ENCODE measurements at places on chromosomes 16 and 17. TPM values are rescaled to one million over a fixed set of nuclear protein-coding genes. Genes with fewer than 3 reads are reported as not detected.
A peak's percentile ranks its signal among the peaks of the same experiment; 100 is the strongest.

Gene ERAL1
- 51.2 TPM for total RNA-seq

Gene JPH3
- 0.07 TPM for total RNA-seq

Gene KRTAP2-2
- not detected for total RNA-seq

Gene KRT24
- total RNA-seq: not detected

Gene YBX2
- 0.45 TPM for total RNA-seq

DNA sequence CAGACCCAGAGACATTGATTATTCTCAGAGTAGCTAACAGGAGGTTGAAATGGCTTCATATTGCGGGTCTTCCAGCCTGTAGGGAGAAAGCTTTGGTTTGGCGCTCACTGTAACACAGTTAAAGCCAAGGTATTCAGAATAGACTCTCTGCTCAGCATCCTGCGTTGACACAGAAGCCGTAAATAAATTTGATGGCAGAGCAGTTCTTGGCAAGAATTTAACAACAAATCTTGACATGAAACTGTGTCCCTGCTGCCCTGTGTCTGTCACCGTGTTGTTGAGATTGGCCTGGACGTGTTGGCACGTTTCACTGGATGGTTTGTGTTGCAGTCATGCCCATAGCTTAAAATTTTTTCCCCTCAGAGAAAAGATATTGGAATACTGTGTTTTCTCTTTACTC lies 359.6 kb downstream of the SNX29 start:
- peaks cover 3% of the 10 kb centered on the region for H3K36me3 ChIP-seq
- H3K27ac ChIP-seq: no peak overlapping the region
- H3K4me1 ChIP-seq: peaks cover 9% of the 10 kb centered on the region
- H3K27me3 ChIP-seq: no peaks in the 10 kb centered on the region

GRCh38 chr17:39787743-39788484 lies 50.2 kb downstream of the GRB7 start:
- no peak for DNase-seq
- H3K4me3 ChIP-seq: no peak overlapping the region
- no peak overlapping the region for H3K27ac ChIP-seq
- no peaks in the 10 kb centered on the region for H3K27me3 ChIP-seq

- DNase-seq: no peak
- peaks cover 5% of the 10 kb centered on the region for H3K4me1 ChIP-seq
- H3K36me3 ChIP-seq: no peaks in the 10 kb centered on the region
- H3K27me3 ChIP-seq: no peaks in the 10 kb centered on the region
These were observed 88.2 kb downstream of the CHD9 start for GRCh38 chr16:53142823-53143568.

DNA sequence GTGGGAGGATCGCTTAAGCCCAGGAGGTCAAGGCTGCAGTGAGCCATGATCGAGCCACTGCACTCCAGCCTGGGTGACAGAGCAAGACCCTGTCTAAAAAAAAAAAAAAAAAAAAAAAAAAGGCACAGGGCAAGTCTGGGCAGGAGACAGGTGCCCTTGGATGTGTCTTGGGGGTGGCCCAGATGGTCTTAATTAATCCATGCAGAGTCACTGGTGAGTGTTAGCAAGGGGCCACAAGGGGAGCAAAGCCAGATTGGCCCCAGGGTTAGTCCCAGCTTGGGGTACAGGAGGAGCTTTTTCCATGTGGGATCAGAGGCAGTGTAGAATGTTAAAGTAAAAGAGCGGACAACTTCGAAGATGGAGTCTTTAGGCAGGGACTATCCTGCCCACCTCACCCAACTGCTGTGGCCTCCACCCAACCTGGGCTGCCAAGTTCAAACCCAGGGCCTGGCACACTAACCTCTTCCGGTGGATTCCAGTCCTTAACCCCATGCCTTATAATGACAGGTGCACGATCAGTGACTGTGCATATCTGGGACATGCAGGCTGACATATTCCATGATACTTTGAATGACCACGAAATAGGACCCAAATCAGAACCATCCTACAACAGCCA lies 32.2 kb upstream of the MFSD6L start:
- no peak overlapping the region for H3K4me3 ChIP-seq
- H3K27me3 ChIP-seq: no peaks in the 10 kb centered on the region
- H3K4me1 ChIP-seq: no peaks in the 10 kb centered on the region
- no peak for DNase-seq

DNA sequence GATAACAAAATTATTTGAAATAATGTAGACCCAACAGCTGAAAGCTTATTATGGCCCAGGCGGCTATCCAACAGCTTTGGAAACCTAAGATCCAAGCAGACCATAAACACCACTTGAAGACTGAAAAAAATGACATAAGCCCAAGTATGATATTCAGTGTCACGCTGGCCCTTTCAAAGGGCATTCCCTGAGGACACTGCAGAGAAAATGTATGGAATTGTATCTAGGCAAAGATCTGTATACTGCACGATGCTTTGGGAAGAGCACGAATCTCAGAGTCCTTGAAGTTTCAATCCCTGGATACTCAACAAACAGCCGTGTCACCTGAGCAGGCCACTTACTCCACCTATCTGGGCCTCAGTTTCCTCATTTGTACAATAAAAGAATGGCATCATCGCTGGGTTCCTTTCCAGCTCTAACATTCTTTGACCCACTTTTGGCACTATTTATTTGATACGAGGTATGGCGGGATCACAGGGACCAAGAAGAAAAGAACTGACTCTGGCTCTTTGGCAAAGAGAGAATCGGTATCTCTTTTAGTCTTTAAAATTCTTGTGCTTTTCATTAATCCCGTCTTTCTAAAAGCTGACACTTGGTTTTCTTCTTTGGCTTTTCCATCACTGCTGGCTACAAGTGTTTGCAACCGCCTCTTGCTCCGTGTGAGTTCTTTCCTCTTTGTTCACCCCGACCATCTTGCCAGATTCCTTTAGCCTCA lies 1.2 kb downstream of the STAT5B start:
- H3K36me3 ChIP-seq: peaks cover 35% of the 10 kb centered on the region
- H3K27ac ChIP-seq: peak overlapping the region; percentile 97
- peak overlapping the region; percentile 96 for H3K4me3 ChIP-seq
- DNase-seq: no peak

DNA sequence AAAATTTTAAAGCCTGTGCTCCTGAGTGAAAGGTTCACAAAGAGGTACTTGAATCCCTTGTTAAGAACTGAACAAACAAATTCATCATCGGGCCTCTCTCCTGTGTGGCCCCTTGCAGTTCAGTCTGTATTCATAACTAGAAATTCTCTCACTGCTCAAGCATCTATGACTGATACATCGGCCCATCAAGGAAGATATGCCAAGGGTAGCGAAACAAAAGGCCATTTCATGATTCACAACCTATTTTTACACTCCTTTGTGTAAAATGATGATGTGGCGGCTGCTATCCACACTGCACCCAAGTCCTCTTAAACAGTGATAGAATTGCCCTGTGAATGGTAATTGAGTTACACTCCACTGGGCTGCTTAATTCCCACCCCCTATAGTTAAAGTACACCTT lies 204.6 kb downstream of the STX8 start:
- peaks cover 6% of the 10 kb centered on the region for H3K4me1 ChIP-seq
- no peak overlapping the region for H3K27ac ChIP-seq
- no peaks in the 10 kb centered on the region for H3K27me3 ChIP-seq
- no peak for DNase-seq
- H3K36me3 ChIP-seq: peaks cover 2% of the 10 kb centered on the region
- no peak overlapping the region for H3K4me3 ChIP-seq

DNA sequence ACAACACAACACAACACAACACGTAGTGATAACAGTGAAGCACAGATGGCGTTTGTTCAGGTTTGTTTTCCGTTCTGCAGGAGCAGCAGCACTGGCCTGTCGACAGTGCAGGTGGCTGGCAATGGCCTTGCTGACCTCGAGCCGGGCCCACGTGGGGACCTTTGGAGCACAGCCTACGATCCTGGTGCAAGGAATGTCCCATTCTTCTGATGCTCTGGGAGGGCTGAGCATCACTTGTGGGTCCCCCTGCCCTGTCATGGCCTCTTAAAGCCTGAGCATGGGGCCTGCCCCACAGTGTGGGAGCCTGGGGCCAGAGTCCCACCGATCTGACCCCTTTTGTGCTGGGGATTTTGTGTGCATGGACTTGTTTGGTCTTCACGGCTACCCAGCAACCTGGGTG lies 6.8 kb downstream of the MAP2K3 start:
- DNase-seq: no peak
- no peak overlapping the region for H3K4me3 ChIP-seq
- H3K27me3 ChIP-seq: peaks cover 9% of the 10 kb centered on the region
- no peak overlapping the region for H3K27ac ChIP-seq

GRCh38 chr17:42720996-42721583 lies 23.8 kb downstream of the EZH1 start:
- no peak overlapping the region for H3K27ac ChIP-seq
- H3K27me3 ChIP-seq: no peaks in the 10 kb centered on the region
- peak; percentile 35 for DNase-seq
- no peaks in the 10 kb centered on the region for H3K4me1 ChIP-seq
- H3K36me3 ChIP-seq: peaks cover 44% of the 10 kb centered on the region

DNA sequence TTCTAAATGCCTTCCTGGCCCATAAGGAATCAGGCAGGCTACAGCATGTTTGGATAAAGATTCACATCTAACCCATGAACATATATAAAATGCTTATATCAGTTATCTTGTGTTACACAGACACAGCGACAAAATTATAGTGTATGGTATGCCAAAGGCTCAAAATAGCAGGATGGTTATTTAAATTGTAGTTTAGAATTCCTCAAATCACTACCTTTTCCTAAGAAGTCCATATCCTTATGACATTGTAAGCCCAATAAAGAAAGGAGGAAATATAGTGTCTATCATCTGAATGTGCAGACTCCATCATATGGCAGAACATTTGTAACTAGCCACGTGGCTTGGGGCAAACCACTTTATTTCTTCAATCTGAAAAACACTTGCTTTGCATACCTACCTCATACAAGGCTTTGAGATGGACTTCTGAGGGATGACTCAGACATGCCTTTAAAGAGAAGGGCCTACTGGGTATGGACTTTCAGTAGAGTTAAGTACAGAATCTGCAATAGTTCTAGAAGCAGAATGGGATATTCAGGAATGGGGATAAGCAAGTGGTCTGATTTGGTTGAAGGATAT lies 12.1 kb upstream of the DHX8 start:
- H3K4me3 ChIP-seq: no peak overlapping the region
- no peaks in the 10 kb centered on the region for H3K4me1 ChIP-seq

- H3K36me3 ChIP-seq: peaks cover 38% of the 10 kb centered on the region
- H3K27ac ChIP-seq: no peak overlapping the region
- no peak overlapping the region for H3K4me3 ChIP-seq
- no peak for DNase-seq
- no peaks in the 10 kb centered on the region for H3K27me3 ChIP-seq
- H3K4me1 ChIP-seq: no peaks in the 10 kb centered on the region
These were observed 101.8 kb downstream of the TTC19 start for GRCh38 chr17:16101440-16101839.

DNA sequence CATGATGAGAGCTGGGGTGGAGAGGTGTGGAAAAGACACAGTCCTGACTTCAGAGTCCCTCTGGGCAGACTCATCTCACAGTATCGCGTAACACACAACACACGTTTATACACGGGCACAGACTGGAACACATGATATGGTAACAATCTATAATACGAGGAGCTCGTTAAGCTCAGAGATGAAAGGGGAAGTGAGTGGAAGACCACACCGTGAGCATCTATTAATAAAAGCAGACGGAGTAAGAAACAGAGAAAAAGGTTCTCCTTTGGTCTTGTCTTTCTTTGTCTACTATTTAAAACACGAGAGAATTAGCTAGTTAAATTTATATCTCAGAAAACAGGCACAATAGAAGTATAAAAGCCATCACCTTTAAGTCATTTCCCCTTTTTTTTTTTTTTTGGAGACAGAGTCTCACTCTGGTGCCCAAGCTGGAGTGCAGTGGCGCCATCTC lies 13.5 kb downstream of the ANKRD11 start:
- H3K36me3 ChIP-seq: peaks cover 16% of the 10 kb centered on the region
- no peak overlapping the region for H3K4me3 ChIP-seq
- H3K27me3 ChIP-seq: no peaks in the 10 kb centered on the region
- H3K27ac ChIP-seq: peak overlapping the region; percentile 38

DNA sequence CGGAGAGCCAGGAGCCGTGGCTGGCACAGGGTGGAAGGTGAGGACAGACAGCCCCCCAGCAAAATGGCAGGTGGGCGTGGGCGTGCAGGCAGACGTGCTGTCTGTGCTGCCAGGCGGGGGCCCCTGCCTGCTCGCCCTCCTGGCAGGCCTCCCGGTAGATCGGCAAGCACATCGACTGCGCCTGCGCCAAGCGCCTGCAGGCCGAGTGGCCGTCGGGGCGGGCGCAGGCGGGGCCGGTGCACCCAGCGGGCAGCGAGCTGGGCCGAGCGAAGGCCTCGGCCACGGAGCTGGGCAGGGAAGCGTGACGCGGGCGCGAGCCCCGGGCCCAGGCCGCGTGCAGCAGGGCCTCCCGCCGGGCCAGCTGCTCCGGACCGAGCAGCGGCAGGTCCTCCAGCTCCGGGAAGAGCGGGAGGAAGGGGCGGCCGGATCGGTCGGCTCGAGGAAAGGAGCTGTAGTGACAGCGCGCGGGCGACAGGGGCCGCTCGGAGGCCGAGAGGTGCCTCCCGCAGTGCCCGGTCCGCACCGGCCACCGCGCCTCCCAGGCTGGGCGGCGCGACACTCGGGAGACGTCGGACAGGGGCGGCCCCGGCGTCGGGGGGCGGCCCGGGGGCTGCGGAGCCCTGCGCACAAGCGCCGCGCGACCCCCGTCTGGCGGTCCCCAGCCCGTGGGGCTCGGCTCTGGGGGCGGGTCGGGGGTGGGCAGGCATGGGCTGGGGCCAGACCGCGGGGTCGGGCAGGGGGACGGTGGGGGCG lies 16.9 kb downstream of the GRIN2C start:
- H3K4me3 ChIP-seq: no peak overlapping the region
- no peaks in the 10 kb centered on the region for H3K36me3 ChIP-seq
- no peak for DNase-seq
- H3K4me1 ChIP-seq: peaks cover 13% of the 10 kb centered on the region
- H3K27ac ChIP-seq: no peak overlapping the region

- H3K27ac ChIP-seq: peak overlapping the region; percentile 32
- no peak for DNase-seq
- no peak overlapping the region for H3K4me3 ChIP-seq
- no peaks in the 10 kb centered on the region for H3K27me3 ChIP-seq
- H3K4me1 ChIP-seq: peaks cover 9% of the 10 kb centered on the region
These were observed 9.1 kb upstream of the SIAH1 start for GRCh38 chr16:48394355-48394703.

GRCh38 chr16:23298290-23298915 lies 3.7 kb upstream of the SCNN1B start:
- H3K4me1 ChIP-seq: peaks cover 7% of the 10 kb centered on the region
- H3K36me3 ChIP-seq: no peaks in the 10 kb centered on the region
- no peak overlapping the region for H3K27ac ChIP-seq
- H3K4me3 ChIP-seq: no peak overlapping the region
